ENCODE measurements at places on chromosomes 12 and 14. TPM values are rescaled to one million over a fixed set of nuclear protein-coding genes. Genes with fewer than 3 reads are reported as not detected.

DYRK2 gene
- 96.2 TPM for total RNA-seq

KRT3 gene
- total RNA-seq = not detected

TOMM20L gene
- not detected for total RNA-seq

KRT2 gene
- not detected for total RNA-seq

OTOGL gene
- not detected for total RNA-seq

ADAM21 gene
- total RNA-seq = not detected

MYH6 gene
- not detected for total RNA-seq

All from activated naive CD4-positive, alpha-beta T cell treated with anti-CD3 and anti-CD28 coated beads, Interleukin-2, amount 10 ng/mL, durations not matched to agents 5 hours and 36 hours (primary cell).